Caco-2 (cell line): ENCODE measurements at places on chromosomes 2 and 18. TPM values are rescaled to one million over a fixed set of nuclear protein-coding genes. Genes with fewer than 3 reads are reported as not detected.

GRCh38 chr2:71460595-71461303 is 7.4 kb downstream of the DYSF start:
- no peak overlapping the region for H3K4me3 ChIP-seq
- no peaks in the 10 kb centered on the region for H3K27me3 ChIP-seq
- DNase-seq: peak; percentile 24
- no peak overlapping the region for H3K27ac ChIP-seq
- H3K4me1 ChIP-seq: peaks cover 11% of the 10 kb centered on the region

DNA sequence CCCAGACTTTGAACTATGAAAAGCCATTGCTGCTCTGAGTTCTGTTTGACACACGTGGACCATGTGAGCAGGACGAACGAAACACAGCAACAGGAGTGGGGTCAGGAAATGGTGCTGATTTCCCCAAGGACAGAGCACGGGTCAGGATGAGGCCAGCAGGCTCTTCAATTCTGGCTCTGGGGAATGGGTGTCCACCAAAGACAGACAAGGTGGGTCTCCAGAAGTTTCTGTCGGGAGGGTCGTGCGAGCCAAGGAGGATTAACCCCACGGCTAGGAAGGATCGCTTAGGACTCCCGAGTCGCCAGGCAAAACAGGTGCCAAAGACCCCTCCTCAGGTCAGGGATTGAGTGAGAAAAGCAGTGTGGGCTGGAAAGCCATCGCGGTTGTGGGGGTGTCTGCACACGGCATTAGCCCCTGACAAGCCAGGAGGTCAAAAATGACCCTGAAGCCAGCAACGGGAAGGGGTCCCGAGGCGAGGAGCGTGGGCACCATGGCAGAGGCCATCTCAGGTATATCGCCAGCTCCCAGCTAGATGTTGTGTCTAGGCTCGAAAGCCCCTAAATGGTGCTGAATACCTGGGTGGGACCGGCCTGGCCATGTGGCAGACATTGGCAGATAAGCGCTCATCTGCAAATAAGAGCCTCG is 213.9 kb upstream of the SALL3 start:
- H3K4me3 ChIP-seq: no peak overlapping the region
- H3K27ac ChIP-seq: no peak overlapping the region
- H3K4me1 ChIP-seq: peaks cover 4% of the 10 kb centered on the region; the same call in 1 of the 2 replicates
- no peak for DNase-seq
- no peaks in the 10 kb centered on the region for H3K27me3 ChIP-seq

DNA sequence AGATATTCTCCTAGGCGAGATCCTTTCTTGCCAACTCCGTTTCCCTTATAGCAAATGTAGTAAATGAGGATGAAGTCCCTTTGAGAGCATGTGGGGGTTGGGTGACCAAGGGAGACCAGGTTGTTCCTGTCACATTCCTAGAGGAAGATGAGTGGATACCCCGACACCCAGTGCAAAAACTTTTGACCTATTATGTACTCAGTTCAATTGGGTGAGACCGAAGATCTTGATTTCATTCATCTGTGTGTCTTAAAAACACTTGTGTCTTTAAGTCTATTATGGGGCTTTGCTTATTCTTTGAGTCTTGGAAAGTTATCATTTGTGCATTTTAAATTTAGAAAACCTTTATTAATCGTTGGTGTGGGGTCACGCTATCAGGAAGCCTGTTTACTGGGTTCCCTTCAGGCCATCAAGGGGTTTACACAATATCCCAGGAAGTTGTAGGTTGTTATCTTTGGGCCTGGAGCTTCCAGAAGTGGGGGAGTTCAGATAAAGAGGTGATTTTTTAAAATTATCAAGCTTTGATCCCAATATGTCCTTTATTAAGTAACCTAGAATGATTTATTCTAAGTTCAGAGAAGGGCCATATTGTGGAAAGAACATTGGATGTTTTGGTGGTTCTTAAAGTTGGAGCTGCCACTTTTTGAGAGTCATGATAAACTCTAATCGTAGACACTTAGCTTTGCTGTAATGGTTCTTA is 2.8 kb downstream of the RHOB start:
- DNase-seq: no peak
- no peak overlapping the region for H3K4me3 ChIP-seq
- H3K4me1 ChIP-seq: peaks cover 21% of the 10 kb centered on the region
- H3K27ac ChIP-seq: no peak overlapping the region
- H3K36me3 ChIP-seq: no peaks in the 10 kb centered on the region
- H3K27me3 ChIP-seq: no peaks in the 10 kb centered on the region

DNA sequence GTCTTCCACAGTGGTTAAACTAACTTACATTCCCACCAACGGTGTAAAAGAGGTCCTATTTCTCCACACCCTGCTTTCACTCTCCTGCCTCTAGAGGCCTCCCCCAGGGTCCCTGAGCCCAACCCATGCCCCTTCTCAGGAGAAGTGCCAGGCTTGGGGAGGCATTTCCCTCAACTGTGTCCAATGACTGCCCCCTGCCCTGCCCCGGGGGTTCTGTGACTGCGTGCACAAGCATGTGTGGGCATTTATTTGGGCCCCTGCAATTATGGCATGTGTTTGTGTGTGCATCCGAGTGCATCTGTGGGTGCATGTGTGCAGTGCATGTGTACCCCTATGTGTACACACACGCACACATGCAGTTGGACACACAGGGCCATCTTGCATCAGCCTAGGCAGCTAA is 57.3 kb downstream of the INHBB start:
- no peak overlapping the region for H3K4me3 ChIP-seq
- DNase-seq: no peak
- H3K36me3 ChIP-seq: no peaks in the 10 kb centered on the region
- peaks cover 78% of the 10 kb centered on the region for H3K4me1 ChIP-seq
- H3K27me3 ChIP-seq: no peaks in the 10 kb centered on the region

GRCh38 chr2:201852878-201853415 is 46.6 kb downstream of the CDK15 start:
- H3K4me1 ChIP-seq: no peaks in the 10 kb centered on the region
- H3K4me3 ChIP-seq: no peak overlapping the region
- no peak for DNase-seq

GRCh38 chr2:231270221-231271114 is 72.0 kb downstream of the ARMC9 start:
- H3K4me1 ChIP-seq: no peaks in the 10 kb centered on the region
- H3K27me3 ChIP-seq: no peaks in the 10 kb centered on the region
- DNase-seq: no peak

DNA sequence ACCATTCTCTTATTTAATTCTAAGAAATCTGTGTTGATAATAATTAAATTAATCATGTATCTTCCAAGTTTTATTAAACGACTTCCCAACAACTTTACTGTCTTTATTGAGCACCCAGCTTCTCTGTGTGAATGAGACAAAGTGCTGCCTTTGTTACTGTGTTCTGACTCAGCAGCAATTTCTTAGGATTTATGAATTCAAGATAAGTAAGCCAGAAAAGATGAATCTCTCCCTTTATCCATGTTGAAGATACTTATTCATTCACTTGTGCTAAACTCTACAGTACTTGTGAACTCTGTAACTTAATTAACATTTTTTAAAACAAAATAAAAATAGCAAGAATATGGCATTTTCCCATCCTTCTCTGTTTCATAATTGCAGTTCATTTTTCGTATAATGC is 1403.3 kb upstream of the DDX18 start:
- H3K27me3 ChIP-seq: no peaks in the 10 kb centered on the region
- H3K4me3 ChIP-seq: no peak overlapping the region
- H3K27ac ChIP-seq: no peak overlapping the region
- no peak for DNase-seq

GRCh38 chr2:233989221-233989858 is 61.2 kb upstream of the SPP2 start:
- no peak for DNase-seq
- H3K27me3 ChIP-seq: no peaks in the 10 kb centered on the region
- H3K36me3 ChIP-seq: no peaks in the 10 kb centered on the region
- no peak overlapping the region for H3K27ac ChIP-seq
- H3K4me3 ChIP-seq: no peak overlapping the region
- H3K4me1 ChIP-seq: no peaks in the 10 kb centered on the region

GRCh38 chr2:42338567-42339190 is 22.3 kb downstream of the COX7A2L start:
- peaks cover 4% of the 10 kb centered on the region; the same call in 1 of the 2 replicates for H3K4me1 ChIP-seq
- no peak for DNase-seq
- H3K27me3 ChIP-seq: no peaks in the 10 kb centered on the region
- H3K36me3 ChIP-seq: peaks cover 2% of the 10 kb centered on the region

- H3K4me3 ChIP-seq: no peak overlapping the region
- H3K27ac ChIP-seq: no peak overlapping the region
- 0 out of 2 replicates have a peak, but pooled peaks cover 3% of the 10 kb centered on the region for H3K36me3 ChIP-seq
- H3K27me3 ChIP-seq: no peaks in the 10 kb centered on the region
- H3K4me1 ChIP-seq: peaks cover 20% of the 10 kb centered on the region
These were observed 3.9 kb downstream of the TP53I3 start for GRCh38 chr2:24080701-24081100.

DNA sequence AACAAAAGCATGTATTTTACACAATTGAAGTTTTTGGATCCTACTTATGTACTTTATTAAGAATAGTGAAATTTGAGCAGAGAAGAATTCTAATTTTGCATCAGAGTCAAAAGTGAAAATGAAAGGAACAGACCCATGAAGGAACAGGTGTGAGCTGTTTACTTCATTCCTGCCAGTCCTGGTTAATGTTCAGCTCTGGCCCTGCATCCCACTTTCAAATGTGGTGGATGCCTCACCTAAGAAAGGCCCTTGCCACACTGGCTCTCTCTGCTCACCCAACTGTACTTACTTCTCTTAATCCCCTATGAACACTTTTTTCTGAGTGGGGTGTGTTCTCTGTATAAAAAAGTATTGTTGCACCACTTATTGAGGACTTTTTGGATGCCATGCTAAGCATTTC is 22.2 kb downstream of the FAM110C start:
- H3K36me3 ChIP-seq: no peaks in the 10 kb centered on the region
- no peaks in the 10 kb centered on the region for H3K27me3 ChIP-seq
- no peak overlapping the region for H3K27ac ChIP-seq
- H3K4me1 ChIP-seq: no peaks in the 10 kb centered on the region

DNA sequence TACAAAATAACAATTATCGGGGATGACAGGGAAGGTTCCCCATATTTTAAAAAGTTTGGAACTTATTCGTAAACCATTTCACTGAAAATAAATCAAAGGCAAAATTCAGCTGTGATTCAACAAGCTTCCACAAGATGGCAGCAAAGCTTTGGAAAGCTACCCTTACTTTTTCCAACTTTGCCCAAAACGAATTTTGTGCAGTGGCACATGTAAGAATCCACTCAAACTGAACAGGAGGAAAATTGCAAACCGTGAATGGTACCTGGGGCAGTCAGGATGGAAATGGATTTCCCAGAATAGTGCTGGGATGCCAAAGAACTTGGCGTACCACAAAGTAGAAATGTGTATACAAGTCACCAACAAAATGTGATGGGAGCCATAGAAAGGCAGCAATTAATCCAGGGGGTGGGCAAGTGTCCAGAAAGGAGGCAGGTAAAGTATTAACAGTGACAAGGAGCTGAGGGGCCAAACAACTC is 10.7 kb downstream of the RPL31 start:
- H3K27ac ChIP-seq: peak overlapping the region; percentile 22
- H3K4me1 ChIP-seq: no peaks in the 10 kb centered on the region
- H3K4me3 ChIP-seq: no peak overlapping the region
- H3K36me3 ChIP-seq: peaks cover 7% of the 10 kb centered on the region

- no peak overlapping the region for H3K4me3 ChIP-seq
- H3K27ac ChIP-seq: no peak overlapping the region
- no peaks in the 10 kb centered on the region for H3K27me3 ChIP-seq
- peak; percentile 68 for DNase-seq
- no peaks in the 10 kb centered on the region for H3K36me3 ChIP-seq
- H3K4me1 ChIP-seq: peaks cover under 1% of the 10 kb centered on the region; the same call in 1 of the 2 replicates
These were observed 84.4 kb downstream of the TGOLN2 start for GRCh38 chr2:85243101-85244072.

DNA sequence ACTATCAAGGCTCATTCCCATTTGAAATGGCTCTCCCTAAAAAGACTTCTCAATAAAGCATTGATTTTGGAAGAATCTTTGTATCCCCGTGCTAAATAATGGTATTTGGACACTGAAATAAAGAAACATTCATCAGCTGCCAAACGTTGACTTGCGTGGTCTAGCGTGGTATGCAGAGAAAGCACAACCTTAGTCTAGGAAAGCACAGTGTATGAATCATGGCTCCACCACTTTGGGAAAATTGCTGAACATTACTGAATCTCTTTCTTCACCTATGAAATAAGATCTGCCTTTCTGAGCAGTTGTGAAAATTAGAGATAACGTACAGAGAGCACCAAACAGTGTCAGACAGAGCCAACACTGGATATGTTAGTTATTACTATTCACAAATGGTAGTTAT is 353.9 kb downstream of the SS18 start:
- H3K4me3 ChIP-seq: no peak overlapping the region
- no peaks in the 10 kb centered on the region for H3K36me3 ChIP-seq
- no peak overlapping the region for H3K27ac ChIP-seq
- no peaks in the 10 kb centered on the region for H3K4me1 ChIP-seq

- no peak overlapping the region for H3K27ac ChIP-seq
- DNase-seq: no peak
- H3K4me3 ChIP-seq: no peak overlapping the region
- no peaks in the 10 kb centered on the region for H3K27me3 ChIP-seq
- no peaks in the 10 kb centered on the region for H3K4me1 ChIP-seq
- no peaks in the 10 kb centered on the region for H3K36me3 ChIP-seq
These were observed 351.7 kb upstream of the DCC start for GRCh38 chr18:51988277-51988676.

DNA sequence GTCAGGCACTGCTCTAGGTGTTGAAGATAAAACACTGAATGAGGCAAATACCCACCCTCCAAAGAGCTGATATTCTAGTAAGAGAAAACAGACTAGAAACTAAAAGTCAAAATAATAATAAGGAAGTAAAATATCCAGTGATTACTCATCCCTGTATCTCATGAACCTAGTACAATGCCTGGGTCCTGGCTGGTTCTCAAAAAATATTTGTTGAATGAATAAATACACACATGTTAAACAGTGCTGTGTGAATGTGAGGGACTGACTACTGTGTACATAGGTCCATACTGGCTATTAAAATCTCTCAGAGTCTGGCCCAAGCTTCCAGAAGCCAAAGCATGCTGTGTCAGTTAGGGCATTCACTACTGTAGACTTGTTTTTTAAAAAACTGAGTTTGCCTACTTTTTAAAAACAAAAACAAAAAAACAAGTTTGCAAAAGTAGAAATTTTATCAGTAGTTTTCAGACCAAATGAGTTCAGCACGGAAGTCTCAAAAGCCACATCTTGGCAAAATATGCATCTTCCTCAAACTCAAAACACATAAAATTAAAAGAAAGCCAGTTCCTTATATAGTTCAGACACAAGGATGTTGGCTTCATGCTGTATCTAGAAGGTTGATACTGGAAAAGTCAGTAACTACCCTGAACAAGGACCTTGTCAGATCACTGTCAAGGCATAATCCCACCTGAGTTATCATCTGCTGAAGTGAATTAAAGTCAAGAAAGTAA is 136.2 kb downstream of the THADA start:
- peaks cover 84% of the 10 kb centered on the region for H3K4me1 ChIP-seq
- H3K27ac ChIP-seq: peak overlapping the region; percentile 78
- H3K4me3 ChIP-seq: no peak overlapping the region
- H3K27me3 ChIP-seq: no peaks in the 10 kb centered on the region

GRCh38 chr2:46852598-46852997 is 63.0 kb downstream of the MCFD2 start:
- H3K4me3 ChIP-seq: no peak overlapping the region
- no peaks in the 10 kb centered on the region for H3K36me3 ChIP-seq
- no peak for DNase-seq
- H3K27me3 ChIP-seq: no peaks in the 10 kb centered on the region

The IL1R2 gene
- 10.1 and 15.5 TPM in 2 replicates for total RNA-seq

The KIAA2012 gene
- total RNA-seq: 0.27 and 0.37 TPM in 2 replicates

The LOXHD1 gene
- total RNA-seq: not detected in 2 replicates

The UGT1A10 gene
- total RNA-seq: 0.77 and 1.0 TPM in 2 replicates

The LONRF2 gene
- not detected in 2 replicates for total RNA-seq

The CCDC68 gene
- 6.9 and 7.6 TPM in 2 replicates for total RNA-seq

The SP3 gene
- 108 and 111 TPM in 2 replicates for total RNA-seq

The PRKAG3 gene
- total RNA-seq: not detected in 2 replicates

The TNFRSF11A gene
- total RNA-seq: 0.16 TPM in 2 replicates
